ENCODE measurements at places on chromosomes 6 and 20.

- DNase-seq = no peak
Observed at GRCh38 chr6:21392177-21392576, 201.4 kb upstream of the SOX4 start.

- DNase-seq = no peak
Observed at GRCh38 chr6:65091561-65091960, 615.5 kb downstream of the EYS start.

GRCh38 chr20:63187338-63188158 lies 28.4 kb downstream of the YTHDF1 start:
- no peak for DNase-seq

DNA sequence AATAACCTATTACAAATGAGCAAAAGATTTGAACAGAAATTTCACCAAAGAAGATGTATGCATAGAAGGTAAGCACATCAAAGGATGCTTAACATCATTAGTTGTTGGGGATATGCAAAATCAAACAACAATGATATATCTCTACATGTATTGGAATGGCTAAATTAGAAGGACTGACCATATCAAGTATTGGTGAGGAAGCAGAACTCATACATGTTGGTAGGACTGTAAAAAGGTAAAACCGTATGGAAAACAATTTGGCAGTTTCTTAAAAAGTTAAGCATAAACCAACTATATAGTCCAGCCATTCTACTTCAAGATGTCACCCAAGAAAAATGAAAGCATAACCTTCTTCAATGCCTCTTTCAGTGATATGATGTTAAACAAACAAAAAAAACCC lies 114.0 kb downstream of the MYB start:
- DNase-seq = no peak

DNA sequence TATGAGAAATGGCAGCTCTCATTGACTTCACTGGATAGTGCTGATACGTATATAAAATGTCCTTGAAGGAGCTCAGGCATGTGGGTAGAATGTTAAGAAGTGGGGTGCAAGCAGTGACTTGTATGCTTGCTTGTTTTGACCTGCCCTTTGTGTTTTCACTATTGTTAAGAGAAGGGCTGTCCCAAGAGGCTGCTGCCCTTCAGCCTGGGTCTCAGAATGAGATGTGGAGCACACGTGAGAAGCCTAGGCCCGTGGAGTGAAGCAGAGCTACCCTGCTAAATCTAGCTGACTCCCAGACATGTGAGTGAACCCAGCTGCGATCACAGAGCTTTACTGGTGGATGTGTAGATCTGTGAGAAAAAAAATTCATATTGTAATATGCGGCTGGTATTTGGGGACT lies 305.3 kb upstream of the RGS17 start:
- no peak for DNase-seq

DNA sequence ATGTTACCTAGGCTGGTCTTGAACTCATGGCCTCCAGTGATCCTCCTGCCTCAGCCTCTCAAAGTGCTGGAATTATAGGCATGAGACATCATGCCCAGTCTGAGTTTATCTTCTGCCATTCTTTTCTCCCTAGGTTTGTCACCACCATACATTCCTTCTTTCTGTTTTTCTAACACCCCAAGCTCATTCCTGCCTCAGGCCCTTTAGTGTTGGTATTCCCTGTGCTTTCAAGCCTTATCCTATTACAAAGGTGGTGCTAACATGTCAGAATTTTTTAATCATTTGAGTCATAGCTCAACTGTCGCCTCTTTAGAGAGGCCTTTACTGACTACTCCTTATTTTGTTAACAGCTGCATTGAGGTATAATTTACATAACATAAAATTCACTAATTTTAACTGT lies 221.1 kb upstream of the PRSS16 start:
- DNase-seq = no peak

DNA sequence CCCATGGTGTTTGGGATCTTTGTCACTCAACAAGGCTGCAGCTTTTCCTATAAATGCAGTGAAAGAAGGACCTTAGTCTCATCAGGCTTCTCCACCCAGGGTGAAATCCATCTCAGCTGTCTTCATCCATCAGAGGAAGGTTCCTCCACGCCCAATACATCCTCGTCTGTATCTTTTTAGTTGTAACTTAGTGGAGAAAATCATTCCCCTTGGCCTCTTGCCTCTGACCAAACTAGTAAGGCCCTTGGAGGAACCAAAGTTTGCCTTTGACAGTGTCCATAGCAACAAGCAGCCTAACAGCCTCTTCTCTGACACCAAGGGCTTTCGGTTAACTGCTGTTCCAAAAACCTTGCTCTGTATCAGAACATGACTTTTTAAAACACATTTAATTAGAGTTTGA lies 230.3 kb upstream of the ECI2 start:
- no peak for DNase-seq

GRCh38 chr20:35319192-35319870 lies 27.1 kb upstream of the FAM83C start:
- DNase-seq = no peak

DNA sequence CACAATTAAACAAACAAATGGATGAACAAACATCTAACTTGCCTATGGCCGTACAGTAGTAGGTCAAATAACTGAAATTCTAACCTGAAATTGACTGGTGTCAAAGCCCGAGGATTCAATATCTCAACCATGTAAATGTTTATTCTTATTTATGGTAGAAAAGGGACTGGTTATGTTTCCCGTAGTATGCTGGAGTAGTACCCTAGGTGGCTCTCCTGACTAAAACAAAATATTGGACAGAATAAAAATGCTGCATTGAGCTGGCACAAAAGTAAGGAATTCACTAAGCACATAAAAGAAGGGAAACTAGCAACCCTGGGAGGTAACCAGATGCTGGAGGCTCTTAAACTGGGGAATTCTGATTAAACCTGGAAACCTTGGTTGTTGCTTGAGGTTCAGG lies 117.1 kb upstream of the PREP start:
- DNase-seq = no peak

DNA sequence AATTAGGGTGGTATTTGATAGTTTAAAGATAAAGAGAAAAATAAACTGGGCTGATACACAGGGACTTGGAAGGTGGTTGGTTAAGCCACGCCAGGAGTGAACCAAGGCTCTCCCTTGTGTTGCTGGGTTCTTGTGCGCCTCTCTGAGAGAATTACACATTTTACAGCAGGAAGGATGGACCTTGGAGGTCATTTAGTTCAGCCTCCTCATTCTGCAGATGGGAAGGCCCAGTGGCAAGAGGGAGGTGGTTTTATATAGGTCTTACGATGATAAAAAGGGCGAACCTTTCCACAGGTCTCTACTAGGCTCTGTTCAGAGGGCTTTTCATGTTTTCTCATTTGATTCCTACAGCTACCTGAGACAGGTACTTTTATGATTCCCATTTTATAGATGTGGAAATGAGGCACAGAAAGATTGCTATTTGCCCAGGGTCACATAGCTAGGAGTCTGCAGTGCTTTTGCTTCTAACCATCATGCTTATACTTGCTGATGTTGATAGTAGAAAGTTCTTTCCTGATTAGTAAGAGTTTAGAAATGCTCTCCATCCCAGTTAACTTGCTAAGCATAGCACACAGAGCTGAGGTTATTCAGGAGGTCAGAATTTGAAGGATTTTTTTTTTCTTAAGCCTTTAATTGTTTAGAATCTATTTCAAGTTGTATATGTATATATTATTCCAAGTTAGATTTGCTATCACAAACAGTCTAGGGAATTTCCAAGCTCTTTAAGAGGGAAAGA lies 12.8 kb downstream of the HIVEP1 start:
- DNase-seq = no peak

GRCh38 chr20:51463560-51463959 lies 79.0 kb downstream of the NFATC2 start:
- DNase-seq = no peak

Measured in HuH-7.5 (cell line).